Fibroblast of the aortic adventitia (primary cell): ENCODE measurements at places on chromosomes 12 and 14.

DNA sequence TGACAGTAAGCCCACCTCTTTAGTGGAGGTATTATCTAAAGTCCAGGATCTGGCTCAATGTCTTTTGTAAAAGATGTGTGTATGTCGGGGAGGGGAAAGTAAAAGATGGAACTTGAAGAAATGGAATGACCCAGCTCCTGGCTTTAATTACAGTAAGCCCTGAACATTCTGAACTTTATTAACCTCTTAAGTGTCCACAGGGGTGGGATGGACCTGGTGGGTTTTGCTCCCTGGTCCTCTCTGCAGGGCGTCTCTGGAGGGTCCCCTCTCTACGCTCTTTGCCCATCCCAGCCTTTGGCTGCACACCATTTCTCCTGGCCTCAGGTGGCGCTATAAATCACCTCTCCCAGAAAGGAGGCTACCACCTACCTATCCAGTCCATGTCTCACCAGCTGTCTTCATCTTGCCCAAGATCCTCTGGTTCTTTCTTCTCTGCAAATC, 3.7 kb upstream of the CISTR start:
- no peak for DNase-seq

DNA sequence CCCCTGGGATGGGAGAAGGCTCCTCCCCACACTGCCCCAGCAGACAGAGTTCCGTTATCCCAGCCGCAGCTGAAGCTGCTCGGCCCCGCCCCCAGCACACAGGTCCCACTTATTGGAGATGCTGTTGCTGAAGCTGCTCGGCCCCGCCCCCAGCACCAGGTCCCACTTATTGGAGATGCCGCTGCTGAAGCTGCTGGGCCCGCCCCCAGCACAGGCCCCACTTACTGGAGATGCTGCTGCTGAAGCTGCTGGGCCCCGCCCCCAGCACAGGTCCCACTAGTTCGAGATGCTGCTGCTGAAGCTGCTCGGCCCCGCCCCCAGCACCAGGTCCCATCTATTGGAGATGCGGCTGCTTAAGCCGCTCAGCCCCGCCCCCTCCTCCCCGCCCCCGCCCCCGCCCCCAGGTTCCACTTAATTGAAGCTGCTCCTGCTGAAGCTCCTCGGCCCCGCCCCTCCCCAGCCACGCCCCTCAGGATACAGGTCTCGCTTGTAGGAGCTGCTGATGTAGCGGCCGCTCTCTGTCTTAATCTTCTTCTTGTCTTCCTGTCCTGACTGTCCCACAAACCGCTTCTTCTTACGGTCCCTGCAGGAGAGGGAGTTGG, 12.0 kb downstream of the CFAP73 start:
- no peak for DNase-seq

DNA sequence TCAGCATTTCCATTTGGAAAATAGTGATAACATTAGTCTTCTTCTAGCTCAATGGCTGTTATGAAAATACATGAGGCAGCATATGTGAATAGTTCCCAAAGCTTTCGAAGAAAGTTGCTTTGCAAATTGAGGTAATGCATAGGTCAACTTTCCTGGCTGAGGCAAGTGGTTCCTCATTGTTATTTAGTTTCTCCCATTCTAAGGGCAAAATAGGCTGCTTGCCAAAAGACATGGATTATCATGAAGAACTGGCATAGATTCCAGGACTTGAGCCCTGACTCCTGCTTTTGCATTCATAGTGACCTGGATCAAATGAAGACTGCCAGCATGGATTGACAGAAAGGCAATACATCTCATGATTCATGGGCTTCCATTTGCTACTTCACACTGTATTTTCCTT, 35.7 kb downstream of the LRFN5 start:
- DNase-seq, result peak; percentile 3

DNA sequence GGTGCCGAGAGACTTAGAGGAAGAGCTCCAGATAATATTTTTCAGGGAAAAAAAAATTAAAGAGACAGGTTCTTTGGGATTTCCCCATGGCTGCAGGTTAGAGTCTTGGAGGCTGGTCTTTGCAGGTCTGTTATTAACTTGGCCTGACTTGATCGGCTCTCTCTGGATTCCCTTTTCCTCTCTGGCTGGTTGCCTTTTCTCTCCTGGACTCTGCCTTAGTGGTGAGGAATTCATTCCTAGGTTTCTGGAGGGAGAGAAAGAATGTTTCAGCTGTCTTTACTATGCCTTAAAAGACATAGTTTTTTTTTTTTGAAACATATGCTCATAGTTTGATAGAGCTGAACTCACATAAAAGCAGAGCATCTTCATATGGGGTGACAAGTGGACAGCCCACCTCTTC, 336.3 kb downstream of the BMP4 start:
- DNase-seq, result peak; percentile 55

DNA sequence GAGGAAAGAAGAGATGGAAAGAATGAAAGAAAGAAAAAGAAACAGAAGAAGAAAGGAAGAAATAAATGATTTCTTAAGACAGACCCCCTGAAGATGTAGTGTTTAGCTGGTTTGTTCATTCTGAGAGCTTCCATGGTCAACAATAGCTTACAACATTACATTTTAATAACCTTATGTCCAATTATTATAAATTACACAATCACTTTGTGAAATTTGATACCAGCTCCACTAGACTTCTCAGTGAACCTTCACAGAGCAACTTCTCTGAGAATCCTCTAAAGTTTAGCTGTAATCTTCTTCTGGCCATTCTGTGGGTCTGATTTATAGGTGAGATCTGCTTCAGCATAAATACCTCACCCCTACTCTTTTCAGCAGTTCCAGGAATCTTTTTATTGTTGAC, 27.9 kb downstream of the SIX1 start:
- peak; percentile 14 for DNase-seq

DNA sequence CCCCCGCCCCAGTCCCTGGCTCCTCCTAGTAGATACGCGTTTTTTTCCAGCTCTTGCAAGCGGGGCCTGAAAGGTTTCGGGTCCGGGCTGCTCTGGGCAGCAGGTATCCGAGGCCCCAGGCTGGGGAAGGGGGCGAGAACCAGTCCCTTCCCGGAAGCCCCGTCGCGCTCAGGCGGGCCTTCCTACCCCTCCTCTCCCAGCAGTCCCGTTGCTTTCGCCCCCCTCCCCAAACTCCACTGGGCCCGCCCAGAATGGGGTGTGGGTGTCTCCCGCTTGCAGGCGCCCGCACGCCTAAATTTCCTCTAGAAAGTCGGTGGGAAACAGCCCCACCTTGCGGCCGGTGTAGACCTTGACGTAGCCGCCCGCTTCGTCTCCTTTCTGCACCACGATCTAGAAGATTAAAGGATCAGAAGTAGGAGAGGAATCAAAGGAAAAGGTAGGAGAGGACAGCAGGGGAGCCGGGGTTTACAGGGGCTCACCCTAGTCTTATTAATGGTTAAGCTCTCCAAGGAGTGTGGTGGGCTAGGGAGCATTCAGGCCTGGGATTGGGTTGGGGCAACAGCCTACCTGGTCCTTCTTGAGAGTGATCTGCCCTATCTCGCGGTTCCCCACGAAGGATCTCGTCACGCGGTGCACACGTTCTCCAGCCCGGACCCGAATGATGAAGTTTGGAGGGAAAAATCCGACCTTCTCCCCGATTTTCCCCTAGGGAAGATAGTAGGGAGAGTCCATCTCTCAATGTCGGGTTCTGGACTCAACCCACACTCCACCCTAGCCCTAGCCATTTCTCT, 7.3 kb downstream of the STAC3 start:
- peak; percentile 72 for DNase-seq

- no peak for DNase-seq
These were observed 26.4 kb downstream of the PTPRQ start for GRCh38 chr12:80470403-80470802.

DNA sequence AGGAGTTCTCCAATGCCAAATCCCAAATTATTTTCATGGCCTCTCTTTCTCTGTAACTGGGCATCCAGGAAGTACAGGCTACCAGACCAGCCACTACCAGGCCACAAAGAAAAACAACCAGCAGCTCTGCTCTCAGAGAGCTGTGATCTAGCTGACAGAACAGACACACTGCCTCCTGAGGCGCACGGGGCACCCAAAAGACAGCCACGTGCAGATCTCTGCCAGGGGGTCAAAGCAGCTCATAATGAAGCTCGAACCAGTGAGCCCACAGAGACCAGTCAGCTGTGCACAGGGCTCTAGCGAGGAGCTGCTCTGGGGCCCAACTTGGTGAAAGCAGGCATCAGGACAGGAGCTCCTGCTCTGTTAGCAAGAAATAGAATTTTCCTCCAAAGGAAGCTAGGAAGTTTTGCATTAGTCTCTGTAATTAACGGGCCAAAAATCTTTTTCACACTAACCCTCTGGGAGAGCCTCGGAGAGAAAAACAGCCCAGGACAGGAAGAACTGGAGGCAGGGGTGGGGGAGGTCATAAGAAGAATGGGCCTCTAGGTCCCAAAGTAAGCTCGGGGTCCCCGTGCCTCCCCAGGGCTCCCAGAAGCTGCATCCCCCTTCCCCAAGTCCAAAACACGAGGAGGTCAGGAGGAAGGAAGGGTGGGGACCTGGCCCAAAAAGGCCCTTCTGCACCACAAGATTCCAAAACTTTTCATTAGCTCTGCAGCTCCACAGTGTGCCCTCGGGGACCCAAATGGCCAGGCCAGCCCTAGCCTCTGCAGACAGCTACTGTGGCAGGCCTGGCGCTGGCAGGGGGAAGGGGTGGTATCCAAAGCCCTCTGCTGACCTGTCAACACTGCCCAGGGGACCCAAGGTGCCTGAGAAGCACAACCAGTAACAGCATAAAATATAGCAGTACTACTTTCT, 30.2 kb downstream of the ACTN1 start:
- DNase-seq, result no peak

DNA sequence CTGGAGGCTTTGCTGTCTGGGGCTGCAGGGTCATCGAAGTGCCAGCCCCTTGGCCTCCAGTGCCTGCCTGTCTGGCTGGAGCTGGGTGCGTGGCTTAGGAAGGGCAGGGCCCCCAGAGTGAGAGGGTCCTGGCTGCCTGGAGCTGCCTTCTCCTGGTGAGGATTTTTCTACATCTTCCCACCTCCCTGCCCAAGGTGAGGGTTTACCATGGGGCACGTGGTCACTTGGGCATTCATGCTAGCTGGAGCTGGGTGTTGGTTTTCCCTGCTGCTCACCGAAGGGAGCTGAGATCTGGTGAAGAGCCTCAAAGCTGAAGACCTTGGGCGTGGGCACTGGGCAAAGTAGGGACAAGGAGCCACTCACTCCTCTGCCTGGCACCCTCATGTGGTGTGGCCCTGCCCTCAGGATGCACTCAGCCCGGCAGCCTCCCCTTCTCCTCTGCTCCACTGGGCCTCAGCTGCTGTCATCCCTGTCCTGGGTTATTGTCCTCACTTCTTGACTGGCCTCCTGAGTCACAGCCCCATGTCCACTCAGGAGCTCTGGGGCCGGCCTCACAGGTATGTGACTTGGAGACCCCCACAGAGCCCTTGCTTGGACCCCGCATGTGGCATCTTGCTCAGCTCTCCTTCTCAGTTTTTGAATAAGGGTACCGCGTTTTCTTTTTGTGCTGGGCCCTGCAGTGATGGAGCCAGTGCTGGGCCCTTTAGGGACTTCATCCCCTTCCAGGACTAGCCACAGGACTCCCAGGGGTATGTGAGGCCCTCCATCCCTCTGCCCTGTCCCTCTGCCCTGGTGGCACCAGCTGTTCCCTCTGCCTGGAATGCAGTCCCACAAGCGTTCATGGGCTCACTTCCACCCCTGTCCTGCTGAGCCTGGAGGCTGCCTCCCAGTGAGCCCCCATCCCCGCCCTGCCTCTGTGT, 1.6 kb downstream of the CEP170B start:
- no peak for DNase-seq

GRCh38 chr12:94977766-94978468, 25.6 kb downstream of the NDUFA12 start:
- DNase-seq, result no peak

DNA sequence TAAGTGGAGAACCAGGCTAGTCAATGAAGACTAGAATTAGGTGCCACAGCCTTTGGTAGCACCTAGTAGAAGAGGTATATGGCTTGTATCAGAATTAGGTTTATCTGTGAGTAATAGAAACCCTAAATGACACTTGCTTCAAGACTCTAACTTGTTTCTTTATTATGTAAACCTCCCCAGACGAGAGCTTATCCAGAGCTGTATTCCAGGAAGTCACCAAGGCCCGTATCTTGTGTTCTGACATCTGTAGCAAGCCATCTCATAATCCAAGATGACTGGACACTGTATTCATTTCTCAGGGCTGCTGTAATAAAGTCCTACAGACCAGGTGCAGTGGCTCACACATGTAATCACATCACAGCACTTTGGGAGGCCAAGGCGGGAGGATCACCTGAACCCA, 56.7 kb upstream of the PPP1R12A start:
- DNase-seq, result no peak

GRCh38 chr12:85894653-85895052, 20.6 kb downstream of the NTS start:
- DNase-seq, result no peak

DNA sequence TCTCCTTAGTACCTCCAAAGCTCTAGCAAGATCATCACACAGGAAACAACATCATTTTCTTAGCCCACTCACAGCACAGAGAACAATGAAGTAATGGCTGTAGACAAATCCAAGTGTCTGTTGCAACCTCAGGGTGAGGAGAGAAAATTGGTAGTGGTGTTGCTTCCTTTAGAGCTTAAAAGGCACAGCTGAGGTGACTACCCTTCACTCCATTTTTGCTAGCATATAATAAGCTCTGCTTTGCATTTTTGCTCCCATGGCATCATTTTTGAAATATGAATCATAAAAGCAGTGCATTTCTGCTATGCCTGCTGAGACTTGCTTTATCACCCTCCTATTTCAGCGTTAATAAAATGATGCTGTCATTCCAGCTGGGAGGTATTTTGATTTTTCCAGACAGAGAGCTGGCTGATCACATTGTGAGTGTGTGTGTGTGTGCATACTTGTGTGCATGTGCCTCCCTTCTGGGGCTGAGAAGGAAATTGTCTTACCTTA, 18.5 kb upstream of the PCNX1 start:
- DNase-seq, result peak; percentile 51

DNA sequence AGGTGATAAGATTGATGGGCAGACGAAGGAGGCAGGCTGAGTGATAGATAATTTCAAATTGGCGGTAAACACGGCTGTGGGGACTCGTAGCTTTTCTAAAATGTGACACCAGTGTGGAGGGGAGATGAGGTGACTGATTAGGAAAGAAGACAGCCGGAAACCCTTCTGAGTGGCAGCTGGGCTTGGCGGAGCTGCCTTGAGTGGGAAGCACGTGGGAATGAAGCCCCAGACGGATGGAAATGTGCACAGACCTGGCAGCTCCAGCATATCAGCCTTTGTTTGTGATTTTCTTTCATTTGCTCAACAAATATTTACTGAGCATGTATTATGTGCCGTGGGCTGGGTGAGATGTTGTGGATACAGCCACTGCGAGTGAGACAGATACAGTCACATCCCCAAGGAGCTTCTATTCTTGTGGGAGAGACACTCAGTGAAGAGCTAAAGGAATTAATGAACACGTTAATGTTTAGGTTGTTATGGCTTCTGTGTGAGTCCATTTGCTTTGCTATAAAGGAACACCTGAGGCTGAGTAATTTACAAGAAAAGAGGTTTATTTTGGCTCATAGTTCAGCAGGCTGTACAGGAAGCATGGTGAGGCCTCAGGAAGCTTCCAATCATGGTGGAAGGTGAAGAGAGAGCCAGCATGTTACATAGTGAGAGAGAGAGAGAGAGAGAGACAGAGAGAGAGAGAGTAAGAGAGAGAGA, 65.5 kb upstream of the LHX5 start:
- DNase-seq, result no peak

- DNase-seq, result no peak
These were observed 520.2 kb downstream of the FLRT2 start for GRCh38 chr14:86050072-86050683.

- no peak for DNase-seq
These were observed 234.8 kb upstream of the ATP2B1 start for GRCh38 chr12:89943463-89943862.
